ENCODE measurements at places on chromosomes 5 and 9.

- no peak for DNase-seq
These were observed 11.9 kb downstream of the FYB1 start for GRCh38 chr5:39207345-39208045.

- DNase-seq: no peak
These were observed 23.0 kb downstream of the FGF18 start for GRCh38 chr5:171442287-171443042.

- DNase-seq: no peak
These were observed 5.8 kb upstream of the ST6GALNAC6 start for GRCh38 chr9:127905004-127905728.

- no peak for DNase-seq
These were observed 344.4 kb downstream of the MAN2A1 start for GRCh38 chr5:110034056-110034600.

DNA sequence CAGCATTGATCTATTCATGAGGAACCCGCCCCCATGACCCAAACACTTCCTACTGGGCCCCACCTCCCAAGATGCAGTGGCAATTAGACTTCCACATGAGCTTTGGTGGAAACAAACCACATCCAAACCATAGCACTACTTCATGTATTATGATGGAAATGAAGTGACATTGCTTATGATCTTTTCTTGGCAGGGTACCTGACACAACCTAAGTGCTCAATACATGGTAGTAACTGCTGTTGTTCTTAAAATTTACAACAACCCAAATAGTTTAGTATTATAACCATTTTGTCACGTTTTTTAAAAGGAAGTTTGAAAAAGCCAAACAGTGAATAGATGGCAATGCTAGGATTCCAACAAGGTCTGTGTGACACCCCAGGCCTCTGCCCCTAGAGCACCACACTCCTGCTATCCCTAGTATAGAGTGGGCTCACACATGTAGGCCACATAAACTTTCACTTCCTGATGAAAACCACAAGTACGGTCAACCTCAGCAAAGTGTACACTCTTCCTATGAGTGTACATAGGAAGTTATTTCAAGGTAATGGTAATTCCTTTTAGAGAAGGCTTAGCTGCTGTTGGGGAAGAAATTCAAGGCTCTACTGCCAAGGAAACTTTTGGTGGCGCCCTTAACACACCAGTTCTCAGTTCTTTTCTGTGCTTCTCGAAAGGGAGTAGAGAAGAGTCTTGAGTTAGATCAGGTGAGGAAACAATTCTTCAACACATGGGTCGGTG, 97.6 kb downstream of the ARSB start:
- DNase-seq: no peak

DNA sequence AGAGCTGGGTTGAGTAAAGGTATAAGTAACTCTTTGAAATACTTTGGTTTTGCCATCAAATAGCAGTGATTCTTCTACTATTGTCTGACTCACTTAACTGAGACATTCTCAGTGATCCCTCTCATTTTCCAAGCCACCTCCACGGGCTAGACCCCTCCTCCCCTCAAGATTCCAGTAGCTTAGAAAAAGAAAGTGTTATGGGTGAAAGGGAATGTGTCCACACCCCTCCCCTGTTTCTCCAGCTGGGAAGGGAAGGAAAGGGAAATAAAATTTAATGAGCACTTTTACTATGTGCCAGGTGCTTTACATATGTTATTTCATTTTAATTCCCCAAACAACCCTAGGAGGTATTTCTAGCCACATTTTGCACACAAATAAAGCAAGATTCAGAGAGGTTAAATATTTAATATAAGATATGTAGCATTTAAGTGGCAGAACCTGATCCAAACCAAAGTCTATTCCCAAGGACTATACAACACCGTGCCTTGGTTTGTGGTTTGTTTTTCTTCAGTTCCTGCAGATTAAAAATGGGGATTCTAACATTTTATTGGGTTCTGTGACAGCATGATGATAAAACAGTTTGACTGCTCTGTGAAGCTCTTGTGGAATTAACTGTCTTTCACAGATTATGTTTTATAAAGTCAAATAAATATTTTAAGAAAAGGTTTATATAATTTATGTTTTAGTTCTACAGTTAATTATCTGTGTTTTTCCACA, 135.9 kb downstream of the ZSWIM6 start:
- no peak for DNase-seq

DNA sequence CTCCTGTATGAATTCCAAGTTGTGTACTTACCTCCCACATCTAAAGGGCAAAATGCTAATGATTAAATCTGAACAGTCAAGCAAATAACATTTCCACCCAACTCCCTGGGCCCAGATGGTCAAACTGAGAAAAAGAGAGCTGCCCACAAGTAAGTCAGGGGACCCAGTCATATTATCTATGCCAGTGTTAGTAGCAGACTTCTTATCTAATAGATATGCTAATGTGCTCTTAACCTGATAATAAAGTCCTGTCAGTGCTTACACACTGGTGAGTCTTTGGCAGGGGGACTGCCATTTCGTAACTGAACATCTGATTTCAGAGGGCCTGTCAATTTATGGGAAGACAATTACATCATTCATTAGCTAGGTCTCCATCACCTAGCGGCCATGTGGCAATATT, 292.3 kb upstream of the WWC1 start:
- no peak for DNase-seq
